SJCRH30 (cell line): ENCODE measurements at places on chromosomes 3 and 15. TPM values are rescaled to one million over a fixed set of nuclear protein-coding genes. Genes with fewer than 3 reads are reported as not detected.
A peak's percentile ranks its signal among the peaks of the same experiment; 100 is the strongest.

DNA sequence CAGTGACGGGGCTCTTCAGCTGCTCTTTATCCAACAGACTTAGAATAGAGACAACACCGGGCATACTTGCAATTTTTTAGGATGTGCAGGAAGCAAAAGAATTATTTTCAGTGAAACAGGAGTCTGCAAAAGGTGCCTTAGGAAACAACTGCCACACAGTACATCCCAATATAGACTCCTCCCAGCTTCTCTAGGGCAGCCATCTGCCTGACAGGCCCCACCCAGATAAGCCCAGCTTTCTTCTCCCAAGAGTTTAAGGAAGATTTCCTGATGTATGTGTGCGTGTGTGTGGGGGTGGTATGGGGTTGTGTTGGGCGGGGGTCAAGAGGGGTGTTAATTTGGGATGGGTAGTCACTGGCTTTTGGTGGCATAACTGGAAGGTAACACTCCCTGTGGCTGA, 21.5 kb downstream of the MAP2K1 start:
- H3K4me3 ChIP-seq, result no peak overlapping the region
- H3K27ac ChIP-seq, result no peak overlapping the region
- DNase-seq, result no peak
- no peaks in the 10 kb centered on the region for H3K27me3 ChIP-seq
- H3K36me3 ChIP-seq, result peaks cover 6% of the 10 kb centered on the region; the same call in 1 of the 2 replicates
- peaks cover 63% of the 10 kb centered on the region for H3K4me1 ChIP-seq

DNA sequence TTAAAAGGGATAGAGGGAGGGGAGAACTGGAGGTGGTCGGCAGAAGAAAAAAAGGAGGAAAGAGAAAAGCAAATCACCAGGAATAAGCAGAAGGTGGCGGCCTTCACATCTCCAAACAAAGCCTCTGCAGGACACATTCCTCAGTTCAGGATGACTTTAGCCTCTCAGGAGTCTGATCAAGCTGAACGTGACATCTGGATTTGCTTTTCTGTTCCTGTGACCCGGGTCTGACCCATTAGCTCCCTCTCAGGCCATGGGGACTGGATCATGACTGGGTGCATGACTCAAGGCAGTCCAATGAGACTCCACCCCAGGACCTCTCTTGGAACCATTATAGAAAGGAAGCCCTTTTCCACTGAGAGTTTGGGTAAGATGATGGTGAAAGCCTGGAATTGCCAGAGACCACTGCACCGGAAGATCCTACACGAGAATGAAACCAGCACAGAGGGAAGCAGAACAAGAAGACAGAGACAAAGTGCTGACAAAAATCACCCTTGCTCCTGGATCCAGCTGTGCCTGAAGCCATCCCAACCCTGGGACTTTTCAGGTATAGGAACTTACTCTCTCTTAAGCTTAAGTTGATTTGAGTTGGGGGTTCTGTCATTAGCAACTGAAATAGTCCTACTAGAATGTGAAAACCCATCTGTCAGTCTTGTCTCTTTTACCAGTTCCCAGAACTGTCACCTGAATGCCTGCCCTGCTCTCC, 45.4 kb upstream of the RAD18 start:
- H3K4me1 ChIP-seq, result no peaks in the 10 kb centered on the region
- H3K27me3 ChIP-seq, result peaks cover 5% of the 10 kb centered on the region; the same call in 1 of the 2 replicates
- DNase-seq, result no peak
- H3K36me3 ChIP-seq, result no peaks in the 10 kb centered on the region
- H3K4me3 ChIP-seq, result no peak overlapping the region
- H3K27ac ChIP-seq, result no peak overlapping the region

- DNase-seq, result no peak
- H3K27ac ChIP-seq, result no peak overlapping the region
- H3K36me3 ChIP-seq, result no peaks in the 10 kb centered on the region
- H3K4me3 ChIP-seq, result no peak overlapping the region
- H3K27me3 ChIP-seq, result no peaks in the 10 kb centered on the region
Measured at GRCh38 chr3:77536038-77536775, 496.3 kb downstream of the ROBO2 start.

GRCh38 chr15:43792761-43793476, 799 bp downstream of the SERF2 start:
- no peak for DNase-seq
- H3K27ac ChIP-seq, result peak overlapping the region; percentile 73
- H3K27me3 ChIP-seq, result no peaks in the 10 kb centered on the region
- peaks cover 32% of the 10 kb centered on the region for H3K36me3 ChIP-seq
- peak overlapping the region; percentile 90 for H3K4me3 ChIP-seq
- peaks cover 8% of the 10 kb centered on the region; the same call in 1 of the 2 replicates for H3K4me1 ChIP-seq

DNA sequence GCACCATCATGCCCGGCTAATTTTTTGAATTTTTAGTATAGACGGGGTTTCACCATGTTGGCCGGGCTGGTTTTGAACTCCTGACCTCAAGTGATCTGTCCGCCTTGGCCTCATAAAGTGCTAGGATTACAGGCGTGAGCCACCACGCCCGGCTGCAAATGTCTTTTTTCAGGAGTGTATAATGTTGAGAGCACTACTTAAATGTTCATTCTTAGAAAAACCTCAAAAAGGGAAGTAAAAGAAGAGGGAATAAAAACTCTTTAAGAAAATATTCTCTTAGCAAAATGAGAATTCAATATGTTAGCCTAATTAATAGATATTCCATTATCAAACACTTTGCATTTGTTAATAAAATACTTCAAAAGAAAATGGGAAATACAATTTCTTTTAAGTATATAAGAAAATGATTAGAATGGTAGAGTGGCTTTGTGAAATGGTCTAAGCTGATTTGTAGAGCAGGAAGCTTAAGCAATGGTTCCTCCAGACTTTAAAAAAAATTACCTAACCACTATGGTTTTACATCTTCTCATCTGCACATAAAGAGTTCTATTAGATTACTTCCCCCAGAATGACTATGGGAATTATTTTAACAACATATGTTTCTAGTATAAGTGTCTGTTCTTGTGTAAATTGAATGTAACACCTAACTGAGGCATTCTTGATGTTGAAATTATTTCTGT, 226.7 kb upstream of the ALCAM start:
- H3K4me3 ChIP-seq, result no peak overlapping the region
- no peaks in the 10 kb centered on the region for H3K4me1 ChIP-seq
- DNase-seq, result no peak
- H3K27me3 ChIP-seq, result no peaks in the 10 kb centered on the region
- no peak overlapping the region for H3K27ac ChIP-seq

- H3K4me3 ChIP-seq, result no peak overlapping the region
- DNase-seq, result no peak
- H3K27me3 ChIP-seq, result no peaks in the 10 kb centered on the region
- no peak overlapping the region for H3K27ac ChIP-seq
Measured at GRCh38 chr3:87702600-87702999, 356.2 kb downstream of the CGGBP1 start.

- no peaks in the 10 kb centered on the region for H3K27me3 ChIP-seq
- no peaks in the 10 kb centered on the region for H3K4me1 ChIP-seq
- H3K36me3 ChIP-seq, result no peaks in the 10 kb centered on the region
- H3K4me3 ChIP-seq, result no peak overlapping the region
- DNase-seq, result no peak
Measured at GRCh38 chr3:98824256-98824655, 61.1 kb downstream of the ST3GAL6 start.

The MYL3 gene
- total RNA-seq, result not detected in 2 replicates

The TLR9 gene
- total RNA-seq, result not detected in 2 replicates
